ENCODE measurements at places on chromosomes 2 and 18. TPM values are rescaled to one million over a fixed set of nuclear protein-coding genes. Genes with fewer than 3 reads are reported as not detected.

CPLX4 gene
- total RNA-seq = not detected

CDCA7 gene
- total RNA-seq = 18.6 TPM

PAX3 gene
- total RNA-seq = 15.2 TPM

LOXHD1 gene
- total RNA-seq = not detected

CCDC148 gene
- total RNA-seq = not detected

RBM44 gene
- not detected for total RNA-seq

CLIP4 gene
- 15.3 TPM for total RNA-seq

LONRF2 gene
- total RNA-seq = 1.4 TPM

CPS1 gene
- total RNA-seq = 6.3 TPM

ABCB11 gene
- not detected for total RNA-seq

OBSL1 gene
- total RNA-seq = 37.6 TPM

COL4A3 gene
- 0.20 TPM for total RNA-seq

SKA1 gene
- 42.0 TPM for total RNA-seq

GPR55 gene
- not detected for total RNA-seq

POTEI gene
- total RNA-seq = 0.13 TPM

Data from MG63 (cell line).